A549 treated with AZD2906 at 1 μM for 4 hours (cell line): ENCODE measurements at places on chromosomes 12 and 14. TPM values are rescaled to one million over a fixed set of nuclear protein-coding genes. Genes with fewer than 3 reads are reported as not detected.

Gene COCH
- 21.2 to 28.4 TPM (median 24.2 TPM) in 5 replicates for total RNA-seq

Gene HRK
- 1.4 to 2.1 TPM (median 1.8 TPM) in 5 replicates for total RNA-seq

Gene MYH6
- total RNA-seq = 0.08 to 0.17 TPM (median 0.10 TPM) in 5 replicates

Gene PLCZ1
- total RNA-seq = not detected in 5 replicates
